Bladder microvascular endothelial cell (primary cell): ENCODE measurements at places on chromosomes 16 and 17. TPM values are rescaled to one million over a fixed set of nuclear protein-coding genes. Genes with fewer than 3 reads are reported as not detected.

Gene SPATA32
- not detected in 2 replicates for total RNA-seq

Gene HIC1
- 18.5 and 25.5 TPM in 2 replicates for total RNA-seq

Gene MYO15B
- 6.0 and 36.5 TPM in 2 replicates for total RNA-seq

Gene HOXB1
- not detected in 2 replicates for total RNA-seq

Gene HP
- total RNA-seq, result not detected in 2 replicates

Gene HS3ST6
- not detected in 2 replicates for total RNA-seq

Gene CA7
- not detected in 2 replicates for total RNA-seq

Gene CDH5
- 352 and 927 TPM in 2 replicates for total RNA-seq

Gene ZP2
- total RNA-seq, result not detected in 2 replicates

Gene FAM222B
- total RNA-seq, result 2.9 and 13.6 TPM in 2 replicates

Gene TP53TG3
- not detected in 2 replicates for total RNA-seq

Gene CD300H
- total RNA-seq, result not detected in 2 replicates

Gene C17orf100
- 0.16 and 0.31 TPM in 2 replicates for total RNA-seq

Gene KRT24
- total RNA-seq, result not detected in 2 replicates

Gene KCNH6
- total RNA-seq, result 0.06 TPM in 1 of 2 replicates, not detected in the other

Gene NECAB2
- total RNA-seq, result not detected in 2 replicates

Gene KIF2B
- not detected in 2 replicates for total RNA-seq

Gene FOXN1
- total RNA-seq, result not detected in 2 replicates

Gene MYCBPAP
- 0.16 and 0.69 TPM in 2 replicates for total RNA-seq

Gene CHST5
- 0.19 TPM in 1 of 2 replicates, not detected in the other for total RNA-seq

Gene TMC8
- under 0.01 and 0.16 TPM in 2 replicates for total RNA-seq

Gene ZNF629
- total RNA-seq, result 3.7 and 6.2 TPM in 2 replicates

Gene KRTAP1-5
- total RNA-seq, result not detected in 2 replicates

Gene SCIMP
- not detected in 2 replicates for total RNA-seq

Gene SYNRG
- total RNA-seq, result 9.9 and 32.2 TPM in 2 replicates

Gene FBXL16
- total RNA-seq, result under 0.01 and 0.13 TPM in 2 replicates

Gene FAM171A2
- total RNA-seq, result 3.5 and 3.6 TPM in 2 replicates

Gene CD300LF
- total RNA-seq, result not detected in 2 replicates

Gene TBC1D3I
- 0.13 TPM in 1 of 2 replicates, not detected in the other for total RNA-seq

Gene CMTM1
- total RNA-seq, result 1.1 and 2.9 TPM in 2 replicates

Gene PHB1
- total RNA-seq, result 150 and 210 TPM in 2 replicates

Gene CDC6
- total RNA-seq, result 16.7 and 21.1 TPM in 2 replicates

Gene NLE1
- 12.1 and 17.6 TPM in 2 replicates for total RNA-seq

Gene GPR139
- total RNA-seq, result not detected in 2 replicates

Gene CORO7
- 34.6 and 43.3 TPM in 2 replicates for total RNA-seq

Gene MBTD1
- total RNA-seq, result 7.1 and 23.9 TPM in 2 replicates

Gene TBC1D3C
- total RNA-seq, result not detected in 2 replicates

Gene LRRC46
- 0.16 TPM in 1 of 2 replicates, not detected in the other for total RNA-seq

Gene PLLP
- 1.6 and 7.4 TPM in 2 replicates for total RNA-seq
